CD4-positive, alpha-beta T cell treated with Interleukin-4 for 1 hour (primary cell): ENCODE measurements at places on chromosomes 4 and X.

DNA sequence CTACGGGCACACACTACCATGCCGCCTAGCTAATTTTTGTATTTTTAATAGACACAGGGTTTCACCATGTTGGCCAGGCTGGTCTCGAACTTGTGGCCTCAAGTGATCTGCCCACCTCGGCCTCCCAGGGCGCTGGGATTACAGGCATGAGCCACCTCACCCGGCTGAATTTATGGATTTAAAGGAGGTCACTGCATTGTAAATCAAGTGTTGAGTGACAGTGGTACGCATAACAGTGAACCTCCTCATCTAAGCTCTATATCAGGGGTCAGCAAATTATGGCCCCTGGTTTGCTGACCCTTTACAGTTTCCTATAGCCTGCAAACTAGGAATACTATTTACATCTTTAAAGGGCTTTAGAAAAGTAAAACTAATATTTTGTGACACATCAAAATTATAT lies 2.6 kb upstream of the UXT start:
- DNase-seq, result no peak

DNA sequence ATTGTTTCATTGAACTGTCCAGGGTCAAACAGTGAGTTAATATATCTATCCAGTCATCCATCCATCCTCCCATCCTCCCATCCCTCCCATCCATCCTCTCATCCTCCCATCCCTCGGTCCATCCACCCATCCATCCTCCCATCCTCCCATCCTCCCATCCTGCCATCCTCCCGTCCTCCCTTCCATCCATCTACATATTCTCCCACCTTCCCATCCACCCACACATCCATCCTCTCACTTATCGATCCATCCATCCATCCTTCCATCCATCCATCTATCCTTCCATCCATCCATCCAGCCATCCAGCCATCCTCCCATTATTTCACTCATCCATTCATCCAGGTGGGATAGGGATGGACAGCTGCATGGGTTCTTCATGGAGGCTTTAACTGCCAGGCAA lies 35.4 kb upstream of the PSAPL1 start:
- DNase-seq, result no peak

DNA sequence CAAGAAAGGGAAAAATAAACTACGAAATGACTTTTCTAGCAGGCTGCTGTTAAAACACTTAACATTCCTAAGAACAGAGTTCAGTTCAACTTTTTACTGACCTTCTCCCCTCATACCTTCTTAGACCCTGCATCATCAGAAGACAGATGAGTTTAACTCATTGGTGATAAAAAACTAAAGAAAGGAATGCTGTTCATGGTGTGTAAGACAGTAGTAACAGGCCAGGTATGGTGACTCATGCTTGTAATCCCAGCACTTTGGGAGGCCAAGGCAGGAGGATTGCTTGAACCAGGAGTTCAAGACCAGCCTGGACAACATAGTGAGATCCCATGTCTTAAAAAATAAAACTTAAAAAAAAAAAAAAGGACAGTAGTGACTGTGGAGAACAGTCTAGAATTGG lies 16.2 kb downstream of the RBM47 start:
- DNase-seq, result no peak

- no peak for DNase-seq
Measured at GRCh38 chr4:36737691-36738090, 456.3 kb downstream of the DTHD1 start.

DNA sequence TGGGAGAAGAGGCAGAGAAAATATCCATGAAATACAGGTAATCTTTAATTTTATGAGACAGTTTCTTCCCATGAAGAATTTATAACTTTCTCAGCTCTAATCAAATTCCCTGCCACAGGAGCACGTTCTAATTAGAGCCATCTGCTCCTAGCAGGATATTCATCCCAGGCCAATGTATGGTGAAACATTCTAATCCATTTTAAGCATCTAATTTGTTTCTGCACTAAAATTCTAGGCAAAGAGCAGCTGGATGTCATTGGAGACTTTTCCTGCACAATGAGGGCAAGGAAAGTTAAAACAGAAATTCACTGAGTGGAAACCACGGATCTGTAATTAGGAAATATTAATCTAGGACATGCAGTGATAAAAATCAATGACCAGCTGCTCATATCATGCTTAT lies 107.7 kb upstream of the ZFP42 start:
- DNase-seq, result no peak

- DNase-seq, result no peak
Measured at GRCh38 chr4:102647117-102647516, 113.7 kb downstream of the MANBA start.

DNA sequence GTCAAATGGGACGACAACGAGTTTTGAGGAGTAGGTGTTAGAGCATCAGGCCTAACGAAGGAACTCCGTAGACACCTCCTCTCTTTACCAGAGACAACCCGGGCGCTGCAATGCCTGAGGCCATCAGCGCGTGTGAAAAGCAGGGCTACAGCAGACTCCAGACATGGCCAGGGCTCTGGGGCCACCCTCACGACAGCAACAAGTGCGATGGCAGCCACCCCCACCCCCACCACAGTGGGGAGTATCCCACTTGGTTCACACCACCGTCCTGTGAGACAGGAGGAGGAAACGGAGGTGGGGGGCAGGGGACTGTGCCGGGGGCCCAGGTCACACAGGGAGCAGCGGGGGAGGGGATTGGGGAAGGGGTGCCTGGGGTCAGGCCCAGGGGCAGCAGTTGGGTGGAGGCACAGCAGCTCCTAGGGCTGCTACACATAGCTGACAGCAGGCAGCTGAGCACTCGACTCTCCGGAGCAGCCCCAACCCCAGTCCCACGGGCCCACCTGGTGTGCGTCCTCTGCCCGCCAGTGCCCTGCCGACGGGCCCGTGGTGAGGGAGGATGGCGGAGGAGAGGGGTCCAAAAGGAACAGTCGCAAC lies 8.5 kb downstream of the LRPAP1 start:
- DNase-seq, result no peak

DNA sequence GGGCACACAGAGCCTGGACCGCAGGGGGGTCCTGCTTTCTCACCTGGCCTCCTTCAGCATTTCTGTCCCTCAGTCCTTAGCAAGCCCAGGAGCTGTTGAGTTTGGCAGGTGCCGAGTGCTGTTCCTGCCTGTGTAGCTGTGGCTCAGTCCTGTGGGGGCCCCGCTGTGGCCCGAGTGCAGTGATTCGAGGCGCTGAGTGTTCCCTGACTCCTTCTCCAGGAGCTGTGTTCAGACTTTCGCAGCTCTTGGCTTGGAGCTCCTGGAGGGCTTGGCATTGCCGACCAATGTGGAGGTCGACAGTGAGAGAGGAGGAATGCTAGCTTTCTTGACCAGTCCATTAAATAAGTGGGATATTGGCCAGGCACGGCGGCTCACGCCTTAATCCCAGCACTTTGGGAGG lies 50.1 kb upstream of the MSANTD1 start:
- DNase-seq, result no peak

DNA sequence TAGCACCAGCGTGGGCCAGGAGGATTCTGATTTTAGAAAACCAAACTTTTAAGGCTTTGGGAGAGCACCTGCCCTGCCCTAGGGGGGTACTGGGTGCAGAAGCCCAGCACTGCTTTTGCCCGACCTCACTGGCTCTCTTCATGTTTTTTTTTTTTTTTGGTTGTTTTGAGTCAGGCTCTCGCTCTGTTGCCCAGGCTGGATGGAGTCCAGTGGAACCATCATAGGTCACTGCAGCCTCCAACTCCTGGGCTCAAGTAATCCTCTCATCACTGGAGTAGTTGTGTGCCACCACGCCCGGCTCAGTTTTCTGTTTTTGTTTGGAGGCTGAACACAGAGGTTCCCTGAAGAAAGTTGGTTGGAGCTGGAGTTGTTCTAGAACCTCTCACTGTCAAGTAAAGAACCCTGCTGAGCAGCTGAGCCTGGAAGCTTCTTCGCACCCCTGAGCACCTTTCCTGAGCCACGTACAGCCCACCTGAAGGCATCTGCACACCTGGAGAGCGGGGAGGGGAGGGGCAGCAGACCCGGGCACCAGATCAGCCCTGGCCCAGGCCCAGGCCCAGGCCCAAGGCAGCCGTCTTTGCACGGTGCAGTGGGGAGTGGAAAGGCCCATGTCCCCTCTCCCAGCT lies 49.5 kb downstream of the SHROOM2 start:
- DNase-seq, result no peak

DNA sequence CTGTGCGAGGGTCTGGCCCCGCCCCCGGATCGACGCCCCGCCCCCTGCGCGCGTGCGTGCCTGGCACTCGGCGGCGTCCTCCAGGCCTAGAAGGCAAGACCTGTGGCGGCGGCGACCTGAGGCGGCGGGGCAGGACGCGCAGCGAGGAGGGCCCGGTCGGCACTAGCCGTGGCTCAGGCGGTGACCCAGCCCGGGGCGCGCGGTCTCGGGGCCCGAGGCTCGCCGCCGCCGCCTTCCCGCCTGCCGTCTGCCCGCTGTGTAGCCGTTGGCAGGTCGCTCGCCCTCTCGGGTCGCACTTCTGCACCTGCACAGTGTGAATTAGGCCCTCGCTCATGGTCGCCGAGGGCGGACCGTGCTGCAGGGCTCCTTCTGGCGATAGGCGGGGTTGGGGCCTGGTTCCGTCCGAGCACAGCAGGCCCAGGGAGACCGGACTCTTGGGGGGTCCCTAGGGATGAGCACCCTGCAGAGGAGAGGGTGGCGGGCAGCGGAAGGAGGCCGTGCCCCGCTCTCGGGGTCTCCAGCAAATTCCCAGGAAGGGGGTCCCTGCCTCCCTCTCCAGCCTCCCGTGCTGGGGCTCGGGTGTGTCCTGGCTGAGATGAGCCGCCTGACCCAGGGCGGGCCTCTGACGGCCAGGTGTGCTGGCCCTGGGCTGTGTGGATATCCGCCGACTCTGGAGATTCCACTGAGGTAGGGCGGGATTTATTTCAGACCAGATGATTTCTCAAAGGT lies 557 bp upstream of the FAM53A start:
- no peak for DNase-seq

DNA sequence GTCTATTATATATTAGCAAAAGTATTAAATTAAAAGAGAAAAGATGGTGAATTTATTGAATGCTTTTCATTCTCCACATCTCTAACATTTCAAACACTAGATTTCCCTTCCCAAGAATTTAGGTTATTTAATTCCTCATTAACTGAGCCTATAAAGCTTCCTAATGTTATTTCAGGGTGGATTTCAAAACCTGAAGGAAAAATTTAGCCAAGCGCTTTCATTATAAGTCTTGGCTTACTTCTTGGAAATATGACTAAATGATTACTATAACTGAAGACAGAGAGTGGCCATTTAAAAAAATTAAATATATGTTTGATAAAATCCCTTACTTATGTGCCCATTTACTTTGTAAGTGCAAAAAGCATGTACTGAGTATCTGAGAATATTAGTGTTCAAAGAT lies 141.8 kb upstream of the ARSJ start:
- DNase-seq, result no peak

DNA sequence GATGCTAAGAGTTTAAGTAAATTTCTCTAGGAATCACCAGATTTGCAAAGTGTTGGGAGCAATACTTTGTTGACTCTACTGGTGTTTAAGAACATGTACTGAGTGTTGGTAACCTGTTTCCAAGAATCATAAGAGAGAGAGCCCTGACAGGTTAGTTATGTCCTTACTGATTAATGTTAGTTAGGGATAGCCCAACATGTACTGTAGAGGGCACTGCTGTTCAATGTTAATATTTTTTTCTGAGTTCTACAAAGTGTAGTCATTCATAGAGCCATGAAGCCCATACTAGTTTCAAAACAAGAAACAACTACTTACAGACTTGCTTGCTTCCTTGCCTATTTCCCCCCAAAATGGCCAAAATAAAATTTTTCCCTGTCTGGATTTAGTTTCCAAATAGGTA lies 11.9 kb downstream of the TMPRSS11D start:
- no peak for DNase-seq

- no peak for DNase-seq
Measured at GRCh38 chr4:112185334-112185733, 40.1 kb downstream of the FAM241A start.

DNA sequence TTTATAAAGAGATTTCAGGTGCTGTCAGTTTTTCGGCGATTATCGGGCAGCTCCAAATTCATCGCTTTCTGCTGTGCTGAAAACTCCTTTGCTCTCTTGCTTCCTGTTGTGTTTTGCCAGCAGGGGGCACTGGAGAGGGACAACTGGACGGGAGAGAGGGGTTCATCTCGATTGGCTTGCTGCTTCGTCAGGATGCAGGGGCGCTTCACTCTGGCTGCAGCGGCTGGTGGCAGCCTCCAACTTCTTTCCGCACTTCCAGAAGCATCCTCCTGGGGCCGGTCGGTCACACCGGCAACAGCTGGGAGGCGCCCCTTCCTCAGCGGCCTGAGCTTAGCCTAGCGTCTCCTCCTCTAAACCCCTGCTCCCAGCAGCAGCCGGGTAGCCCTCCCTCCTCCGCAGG lies 29.5 kb downstream of the MSL3 start:
- DNase-seq, result peak; percentile 71

GRCh38 chr4:146098397-146098796 lies 77.1 kb upstream of the LSM6 start:
- no peak for DNase-seq

DNA sequence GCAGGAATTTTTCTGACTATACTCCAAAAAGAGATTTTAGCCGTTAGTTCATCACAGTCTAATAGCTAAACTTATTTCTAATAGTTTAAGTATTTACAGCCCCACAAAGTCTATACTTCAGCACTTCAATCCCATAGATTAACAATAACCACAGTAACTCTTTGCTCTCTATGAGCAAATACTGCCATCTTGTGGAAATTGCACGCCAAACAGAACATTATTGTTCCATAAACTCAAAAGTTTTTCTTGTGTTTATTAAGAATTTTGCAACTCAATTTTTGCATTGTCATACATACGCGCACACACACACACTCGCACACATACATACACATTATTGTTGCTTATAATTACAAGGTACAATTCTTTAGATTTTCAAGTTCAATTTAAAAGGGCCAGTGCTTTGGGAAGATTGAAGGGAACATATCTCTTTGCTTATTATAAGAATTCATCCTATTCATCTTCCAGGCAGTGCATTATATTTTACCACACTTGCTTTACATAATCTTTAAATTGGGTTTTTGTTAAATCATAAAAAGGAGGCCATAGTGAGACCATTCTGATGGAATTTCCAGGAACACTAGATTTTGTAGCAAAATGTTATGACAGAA lies 63.8 kb upstream of the ATOH1 start:
- DNase-seq, result no peak

DNA sequence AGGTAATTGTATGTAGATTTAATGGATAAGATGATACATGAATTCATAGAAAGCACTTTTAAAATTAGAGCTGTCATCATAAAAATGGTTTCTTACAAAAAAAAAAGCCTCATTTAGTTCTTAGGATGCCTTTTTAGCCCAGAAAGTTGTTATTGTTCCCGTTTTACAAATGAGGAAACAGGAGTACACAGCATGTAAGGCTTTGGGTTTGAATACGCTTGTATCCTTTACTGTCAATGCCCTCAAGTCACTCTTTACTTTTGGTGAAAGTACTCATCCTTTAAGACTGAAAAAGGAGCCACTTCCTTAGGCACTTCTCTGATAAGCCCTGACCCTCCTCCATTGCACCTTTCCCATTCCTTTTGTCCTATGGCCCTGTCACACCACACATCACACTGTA lies 4.9 kb downstream of the EREG start:
- DNase-seq, result no peak

- DNase-seq, result no peak
Measured at GRCh38 chr4:145452447-145453162, 29.0 kb upstream of the SMAD1 start.
